ENCODE measurements at places on chromosomes 7 and 10.

- no peak for DNase-seq
These were observed 97.6 kb downstream of the PRPF18 start for GRCh38 chr10:13684252-13684791.

DNA sequence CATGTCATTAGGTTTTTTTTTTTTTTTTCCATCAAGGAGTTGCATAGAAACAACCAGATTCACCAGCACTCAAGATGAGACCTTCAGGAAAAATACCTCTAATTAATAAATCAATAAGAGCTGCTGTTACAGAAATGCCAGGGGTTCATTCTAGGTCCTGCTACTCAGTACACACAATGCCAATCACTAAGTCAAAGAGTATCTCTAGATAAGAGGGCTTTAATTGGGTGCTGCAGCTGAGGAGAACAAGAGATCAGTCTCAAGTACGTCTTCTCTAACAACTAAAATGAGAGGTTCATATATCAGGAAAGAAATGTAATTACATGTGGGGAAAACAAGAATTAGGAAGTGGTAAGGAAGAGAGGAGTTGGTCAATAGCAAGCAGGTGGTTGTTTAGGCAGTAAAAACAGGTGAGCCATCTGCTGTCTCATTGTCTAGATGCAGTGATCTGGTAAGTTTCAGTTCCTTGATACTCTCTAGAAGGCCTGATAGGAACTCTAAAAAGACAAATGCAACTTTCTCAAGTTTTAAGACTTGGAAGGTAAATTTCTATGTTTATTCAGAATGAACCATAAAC lies 272.9 kb upstream of the ZWINT start:
- DNase-seq, result peak; percentile 34

GRCh38 chr10:86785037-86785436 lies 28.6 kb downstream of the BMPR1A start:
- no peak for DNase-seq

GRCh38 chr7:98970016-98970615 lies 91.8 kb downstream of the TRRAP start:
- DNase-seq, result no peak

GRCh38 chr7:30460246-30460633 lies 18.3 kb downstream of the NOD1 start:
- DNase-seq, result no peak

DNA sequence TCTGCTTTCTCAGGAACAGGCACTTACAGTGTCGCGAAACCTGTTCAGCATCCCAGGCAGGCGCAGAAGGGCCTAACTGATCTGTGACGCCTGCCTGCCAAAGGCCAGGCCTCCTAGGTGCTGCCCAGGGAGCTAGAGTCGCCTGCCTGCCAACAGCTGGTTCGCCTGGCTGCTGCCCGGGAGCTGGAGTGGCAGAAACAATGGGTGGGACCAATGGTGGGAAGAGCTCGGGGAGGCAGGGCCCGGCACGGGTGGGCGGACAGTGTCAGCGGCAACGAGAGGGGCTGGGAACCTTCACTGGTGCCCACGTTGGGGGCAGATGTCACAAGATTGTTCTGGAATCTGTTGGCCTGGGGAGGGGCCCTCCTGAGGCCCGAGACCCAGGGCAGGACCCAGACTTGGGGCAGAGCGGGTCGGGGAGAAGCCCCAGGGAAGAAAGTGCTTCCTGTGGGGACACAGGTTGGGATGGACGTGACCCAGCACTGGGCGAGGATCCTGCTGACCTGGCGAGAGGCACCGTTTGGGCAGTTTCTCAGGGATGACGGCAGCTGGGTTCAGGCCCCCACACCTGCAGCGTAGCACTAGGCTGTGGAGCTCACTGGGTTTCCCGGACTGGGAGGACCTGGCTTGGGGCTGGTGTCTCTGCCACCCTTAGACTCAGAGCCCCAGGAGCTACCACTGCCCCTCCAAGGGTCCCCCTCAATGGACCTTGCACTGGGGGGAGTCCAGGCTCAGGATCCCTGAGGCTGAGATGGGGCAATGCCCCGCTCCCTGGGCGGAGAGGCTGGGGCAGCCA lies 181.8 kb downstream of the ELFN1 start:
- no peak for DNase-seq

DNA sequence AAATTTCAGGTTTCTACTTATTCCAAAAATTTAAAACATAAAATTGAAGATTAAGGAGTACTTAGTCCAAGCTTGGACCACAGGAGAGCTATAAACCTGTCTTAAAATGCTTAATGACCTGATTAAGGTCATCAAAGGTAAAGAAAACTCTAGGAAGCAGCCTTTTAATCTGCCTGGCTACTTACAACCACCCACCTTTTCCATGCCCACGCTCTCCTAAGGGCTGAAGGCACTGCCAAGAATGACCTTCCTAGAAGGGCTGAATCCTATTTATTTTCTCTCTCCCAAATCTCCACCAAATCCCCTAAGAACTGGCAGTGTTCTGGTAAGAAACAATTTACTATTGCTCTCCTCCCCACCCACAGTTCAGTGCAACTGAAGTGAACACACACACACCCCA lies 6.8 kb downstream of the MPP7 start:
- no peak for DNase-seq

DNA sequence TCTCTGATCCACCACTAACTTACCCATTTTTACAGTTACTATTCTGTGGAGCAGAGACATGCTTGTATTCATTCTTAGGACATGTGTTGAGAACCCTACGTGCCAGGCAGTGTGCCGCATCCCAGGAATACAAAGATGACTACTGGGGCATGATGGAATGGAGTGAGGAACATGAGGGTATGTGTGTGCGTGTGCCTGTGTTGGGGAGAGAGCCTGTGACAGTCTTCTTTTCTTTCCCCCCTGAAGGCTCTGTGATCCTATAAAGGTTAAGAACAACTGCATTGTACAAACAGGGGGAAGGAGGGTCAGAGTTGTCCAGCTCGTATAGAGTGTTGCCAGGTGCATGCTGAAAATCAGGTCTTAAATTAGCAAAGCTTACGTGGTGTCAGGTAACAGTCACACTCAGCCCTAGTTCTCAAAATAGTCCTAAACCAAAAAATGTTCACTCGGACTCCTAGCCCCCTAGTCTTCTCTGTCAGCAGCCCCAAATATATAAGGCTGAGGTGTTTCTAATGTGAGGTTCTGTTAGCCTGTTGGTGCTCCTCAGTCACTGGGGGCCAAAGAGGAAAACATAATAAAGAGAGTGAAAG lies 161.9 kb downstream of the CELF2 start:
- no peak for DNase-seq

- no peak for DNase-seq
These were observed 872.3 kb upstream of the PHF14 start for GRCh38 chr7:10101351-10101750.

DNA sequence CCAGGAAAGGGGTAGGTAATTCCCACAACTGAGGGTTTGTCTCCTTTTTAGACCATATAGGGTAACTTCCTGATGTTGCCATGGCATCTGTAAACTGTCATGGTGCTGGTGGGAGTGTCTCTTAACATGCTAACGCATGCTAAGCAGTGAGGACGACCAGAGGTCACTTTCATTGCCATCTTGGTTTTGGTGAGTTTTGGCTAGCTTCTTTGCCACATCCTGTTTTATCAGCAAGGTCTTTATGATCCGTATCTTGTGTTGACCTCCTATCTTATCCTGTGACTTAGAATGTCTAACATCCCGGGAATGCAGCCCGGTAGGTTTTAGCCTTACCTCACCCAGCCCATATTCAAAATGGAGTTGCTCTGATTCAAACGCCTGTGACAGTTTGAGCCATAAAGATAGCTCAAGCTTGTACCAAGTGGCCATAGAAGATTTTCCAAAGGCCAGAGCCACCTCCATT lies 176.0 kb upstream of the NAMPT start:
- DNase-seq, result no peak

GRCh38 chr7:39428221-39428620 lies 138.0 kb upstream of the YAE1 start:
- no peak for DNase-seq

GRCh38 chr10:67839951-67840350 lies 2.0 kb upstream of the DNAJC12 start:
- DNase-seq, result no peak

- DNase-seq, result no peak
These were observed 190.8 kb downstream of the ADRA2A start for GRCh38 chr10:111267673-111268072.

GRCh38 chr10:50585921-50586739 lies 37.6 kb downstream of the SGMS1 start:
- no peak for DNase-seq

DNA sequence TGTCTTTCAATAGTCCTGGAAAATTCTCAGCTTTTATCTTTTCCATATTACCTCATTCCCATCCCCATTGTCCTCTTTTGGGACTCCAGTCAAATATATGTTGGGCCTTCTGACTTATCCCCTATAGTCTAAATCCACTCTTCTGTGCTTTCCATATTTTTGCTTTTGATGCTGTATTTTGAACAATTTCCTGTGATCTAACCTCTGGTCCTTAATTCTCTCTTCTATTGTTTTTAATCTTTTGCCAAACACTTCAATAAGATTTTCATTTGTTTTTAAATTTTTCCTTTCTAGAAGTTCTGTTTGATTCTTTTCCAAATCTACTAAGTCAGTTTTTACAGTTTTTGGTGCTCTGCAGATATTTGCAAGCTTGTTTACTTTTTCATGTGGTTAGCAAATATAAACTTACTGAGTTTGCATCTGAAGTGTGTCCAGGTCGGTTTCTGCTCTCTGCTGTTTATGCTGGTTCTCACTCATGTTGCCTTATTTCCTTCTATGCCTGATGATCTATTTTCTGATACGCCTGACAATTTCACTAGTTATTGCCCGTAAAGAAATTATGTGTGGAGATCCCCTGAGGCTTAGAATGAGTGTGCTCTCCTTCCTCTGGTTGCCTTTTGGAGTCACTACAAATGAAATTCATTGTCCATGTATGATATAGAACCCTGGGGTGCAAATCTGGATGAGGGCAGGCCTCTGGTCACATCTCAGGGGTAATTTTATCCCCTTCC lies 110.4 kb downstream of the RBM20 start:
- no peak for DNase-seq

DNA sequence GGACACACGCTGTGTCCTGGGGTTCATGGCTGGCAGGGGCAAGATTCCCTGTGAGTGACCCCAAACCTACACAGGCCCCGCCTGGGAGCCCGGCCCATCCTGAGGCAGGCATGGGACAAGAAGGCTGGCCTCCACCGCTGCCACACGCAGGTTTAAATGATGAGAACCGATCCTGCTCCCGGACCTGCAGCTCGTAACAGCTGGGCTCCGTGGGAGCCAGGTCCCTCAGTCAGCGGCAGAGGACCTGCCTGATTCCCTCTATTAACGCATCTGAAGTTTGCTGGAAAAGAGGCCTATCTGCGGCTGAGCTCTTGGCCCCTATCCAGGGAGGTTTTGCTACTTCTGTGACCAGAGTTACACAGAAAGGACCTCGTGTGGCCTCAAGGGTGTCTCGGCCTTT lies 112.3 kb downstream of the VIPR2 start:
- DNase-seq, result no peak

GRCh38 chr7:112185005-112185834 lies 21.0 kb downstream of the DOCK4 start:
- no peak for DNase-seq

- peak; percentile 67 for DNase-seq
These were observed 40.0 kb upstream of the SORBS1 start for GRCh38 chr10:95601116-95601719.

GRCh38 chr10:83078160-83078559 lies 1061.1 kb upstream of the GHITM start:
- no peak for DNase-seq

DNA sequence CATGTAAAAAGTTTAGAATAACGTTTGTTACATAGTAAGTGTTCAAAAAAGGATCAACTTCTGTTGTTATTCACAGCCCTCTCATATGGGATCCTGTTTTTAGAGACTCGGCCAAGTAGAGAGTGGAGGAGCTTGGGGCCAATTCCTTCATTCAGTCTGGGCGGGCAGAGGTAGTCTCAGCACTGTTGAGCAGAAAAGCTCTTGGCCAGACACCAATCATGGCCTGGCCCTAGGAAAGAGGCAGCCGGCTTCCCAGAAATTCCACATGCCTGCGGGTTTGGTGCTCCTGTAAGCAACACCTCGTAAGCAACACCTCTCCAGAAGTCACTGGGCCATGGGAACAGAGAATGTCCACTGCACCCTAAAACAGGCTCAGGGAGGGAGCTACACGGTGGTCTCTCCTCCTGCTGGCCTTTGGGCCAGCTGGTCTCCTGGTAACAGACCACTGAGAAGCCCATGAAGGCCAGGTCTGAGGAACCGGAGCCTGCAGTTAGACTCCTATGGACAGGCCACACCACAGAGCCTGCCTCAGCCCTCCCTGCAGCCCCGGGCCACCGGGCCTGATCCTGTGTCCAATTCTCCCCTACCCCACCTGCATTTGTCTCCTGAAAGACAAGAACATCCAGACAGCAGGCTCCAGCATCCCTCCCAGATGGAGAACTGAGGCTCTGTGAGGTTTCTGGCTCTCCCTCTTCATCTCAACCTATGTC lies 149.1 kb downstream of the GRID1 start:
- no peak for DNase-seq

DNA sequence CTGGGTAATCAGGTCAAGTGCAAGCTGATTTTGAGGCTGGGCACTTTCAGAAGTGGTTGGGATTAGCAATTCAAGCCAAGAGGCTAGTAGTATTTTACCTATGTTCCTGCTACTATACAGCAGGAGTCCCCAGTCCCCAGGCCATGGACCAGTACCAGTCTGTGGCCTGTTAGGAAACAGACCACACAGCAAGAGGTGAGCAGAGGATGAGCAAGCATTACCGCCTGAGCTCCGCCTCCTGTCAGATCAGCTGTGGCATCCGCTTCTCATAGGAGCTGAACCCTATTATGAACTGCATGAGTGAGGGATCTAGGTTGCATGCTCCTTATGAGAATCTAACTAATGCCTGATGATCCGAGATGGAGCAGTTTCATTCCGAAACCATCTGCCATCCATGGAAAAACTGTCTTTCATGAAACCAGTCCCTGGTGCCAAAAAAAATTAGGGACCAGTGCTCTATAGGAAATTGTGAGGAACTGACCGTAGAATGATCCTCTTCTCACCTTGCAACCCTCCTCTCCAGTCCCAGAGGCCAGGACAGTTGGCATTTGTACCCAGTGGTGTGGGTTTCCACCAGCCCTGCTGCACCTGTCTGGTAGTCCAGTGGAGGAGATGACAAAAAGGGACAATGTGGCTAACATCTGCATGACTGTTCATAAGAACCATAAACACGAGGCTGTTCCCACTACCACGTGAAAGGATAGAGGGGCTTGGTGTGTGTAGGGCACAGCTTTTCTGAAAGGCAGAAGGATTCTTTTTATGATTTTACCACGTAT lies 172.5 kb downstream of the KIAA1217 start:
- no peak for DNase-seq

DNA sequence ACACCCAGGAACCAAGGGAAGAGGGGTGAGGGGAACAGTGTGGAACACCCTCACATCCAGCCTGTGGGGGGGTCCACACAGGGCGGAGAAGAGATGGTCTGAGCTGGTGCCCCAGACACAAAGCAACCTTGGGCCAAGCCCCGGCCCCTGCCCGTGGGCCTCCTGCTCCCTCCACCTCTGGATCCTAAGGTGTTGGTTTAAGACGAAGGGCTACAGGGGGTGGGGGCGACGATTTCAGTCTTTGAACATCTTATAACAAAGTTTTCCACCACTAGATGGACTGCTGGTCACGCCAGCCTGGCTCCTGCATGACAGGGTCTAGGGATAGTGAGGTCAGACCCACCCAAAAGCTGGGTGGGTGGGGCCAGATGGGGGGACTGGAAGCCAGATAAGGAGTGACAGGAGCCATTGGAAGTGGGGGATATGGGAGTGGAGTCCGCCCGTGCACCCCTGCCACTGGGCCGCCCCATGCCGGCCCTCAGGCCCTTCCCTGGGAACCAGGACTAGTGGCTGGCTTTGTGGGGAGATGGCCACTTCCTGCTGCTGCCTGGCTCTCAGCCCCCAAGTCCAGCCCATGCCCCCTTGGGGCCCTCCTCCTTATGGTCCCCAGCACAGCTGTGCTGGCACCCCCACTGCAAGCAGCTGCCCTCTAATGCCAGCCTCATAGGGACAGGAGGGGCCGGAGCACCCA lies 98.4 kb downstream of the RGS10 start:
- DNase-seq, result no peak

All from GM10248 (cell line).